HS-27A (cell line): ENCODE measurements at places on chromosomes 5 and 9.

- no peak for DNase-seq
Measured at GRCh38 chr5:167786871-167787578, 504.4 kb upstream of the WWC1 start.

GRCh38 chr5:38595132-38595745, 38.8 kb upstream of the LIFR start:
- DNase-seq: no peak

GRCh38 chr5:79107020-79107796, 4.4 kb upstream of the BHMT start:
- no peak for DNase-seq

- DNase-seq: no peak
Measured at GRCh38 chr9:19140259-19140658, 13.0 kb upstream of the PLIN2 start.

DNA sequence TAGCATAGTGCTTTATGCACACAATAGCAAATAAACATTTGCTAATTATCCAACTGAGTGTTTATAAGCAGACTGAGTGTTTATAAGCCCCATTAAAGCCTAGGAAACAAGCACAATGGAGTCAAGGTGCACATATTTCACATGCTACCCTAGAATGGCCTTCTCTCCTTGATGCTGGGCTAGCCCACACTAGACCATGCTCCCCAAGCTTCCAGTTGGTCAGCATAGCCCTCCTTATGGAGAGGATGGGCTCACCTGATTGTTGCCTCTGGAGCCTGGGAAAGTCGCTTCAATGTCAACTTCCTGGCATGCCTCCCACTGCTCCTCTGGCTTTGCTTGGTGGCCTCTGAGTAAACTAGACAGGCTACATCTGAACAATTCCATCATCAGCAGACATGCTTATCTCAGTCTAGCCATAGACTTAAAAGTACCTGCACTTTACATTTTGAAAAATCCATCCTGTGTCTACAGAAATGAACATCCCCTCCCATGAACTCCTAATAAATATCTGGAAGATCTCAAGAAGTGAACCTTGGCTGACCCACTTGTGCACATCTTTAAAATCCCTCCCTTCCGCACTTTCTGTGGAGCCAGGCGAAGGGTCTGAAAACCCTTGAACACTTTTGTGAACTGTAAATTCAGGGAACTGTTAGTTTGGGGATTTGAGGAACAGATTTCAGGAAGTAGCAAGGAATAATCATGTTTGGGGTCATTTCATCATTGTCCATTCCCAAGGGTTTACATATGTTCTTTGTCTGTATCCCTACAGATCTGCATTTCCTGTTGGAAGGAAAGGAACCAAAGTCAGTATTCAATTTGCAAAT, 486.6 kb downstream of the ARHGEF28 start:
- DNase-seq: no peak
